ENCODE measurements at places on chromosomes 6 and 20. TPM values are rescaled to one million over a fixed set of nuclear protein-coding genes. Genes with fewer than 3 reads are reported as not detected.
A peak's percentile ranks its signal among the peaks of the same experiment; 100 is the strongest.

The AK9 gene
- 1.6 TPM for total RNA-seq

The LGSN gene
- 0.10 TPM for total RNA-seq

The GHRH gene
- not detected for total RNA-seq

The CD83 gene
- total RNA-seq = 5.4 TPM

- DNase-seq = peak; percentile 50
Measured at GRCh38 chr6:115896538-115897129, 164.1 kb downstream of the FRK start.

DNA sequence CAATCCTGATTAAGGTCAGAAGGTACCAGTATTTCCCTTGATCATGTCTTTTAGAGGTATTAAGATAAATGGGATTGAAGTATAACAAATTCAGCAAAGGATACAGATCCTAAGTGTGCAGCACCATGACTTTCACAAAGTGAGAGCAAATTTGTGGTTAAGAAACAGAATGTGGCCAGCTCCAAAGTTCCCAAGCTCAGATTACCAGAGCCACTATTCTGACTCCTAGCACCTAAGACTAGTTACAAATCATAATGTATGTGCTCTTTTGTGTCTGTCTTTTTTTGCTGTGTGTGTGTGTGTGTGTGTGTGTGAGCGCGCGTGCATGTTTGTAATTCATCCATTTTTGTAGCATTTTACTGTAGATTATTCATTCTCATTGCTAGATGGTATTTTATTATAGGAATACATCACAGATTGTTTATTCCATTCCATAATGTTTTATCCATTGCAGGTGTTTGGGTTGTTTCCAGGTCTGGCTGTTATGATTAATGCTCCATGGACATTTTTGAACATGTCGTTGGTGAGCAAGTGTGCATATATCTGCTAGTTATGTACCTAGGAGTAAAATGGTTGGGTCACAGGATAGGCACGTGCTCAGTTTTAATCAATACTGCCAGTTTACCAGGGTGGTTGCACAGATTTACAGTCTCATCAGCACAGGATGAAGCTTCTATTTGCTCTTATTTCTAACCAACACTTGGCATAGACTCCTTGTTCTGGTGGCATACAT is 314.0 kb upstream of the JAG1 start:
- peak; percentile 31 for DNase-seq

DNA sequence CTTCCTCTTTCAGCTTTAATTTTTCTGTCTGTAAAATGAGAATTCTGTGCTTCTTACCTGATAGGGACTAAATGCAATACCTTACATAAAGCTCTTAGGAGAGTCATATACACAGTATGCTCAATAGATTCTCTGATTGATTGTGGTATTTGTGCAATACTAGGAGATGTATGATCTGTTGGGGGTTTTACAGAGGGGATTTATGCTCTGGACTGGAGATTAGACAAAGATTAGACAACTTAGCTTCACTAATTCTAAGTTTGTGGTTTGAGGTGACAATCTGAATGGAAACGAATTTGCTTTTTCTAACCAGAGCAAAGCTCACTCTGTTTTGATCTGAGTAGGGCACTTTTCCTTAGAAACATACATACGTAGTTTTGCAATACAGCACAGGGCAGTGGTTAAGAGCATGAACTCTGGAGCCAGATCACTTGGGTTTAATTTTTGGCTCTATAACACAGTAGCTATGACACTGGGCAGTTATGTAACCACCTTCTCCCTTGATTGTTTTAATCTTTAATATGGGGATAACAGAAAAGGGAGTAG is 126.2 kb downstream of the RNF144B start:
- no peak for DNase-seq

DNA sequence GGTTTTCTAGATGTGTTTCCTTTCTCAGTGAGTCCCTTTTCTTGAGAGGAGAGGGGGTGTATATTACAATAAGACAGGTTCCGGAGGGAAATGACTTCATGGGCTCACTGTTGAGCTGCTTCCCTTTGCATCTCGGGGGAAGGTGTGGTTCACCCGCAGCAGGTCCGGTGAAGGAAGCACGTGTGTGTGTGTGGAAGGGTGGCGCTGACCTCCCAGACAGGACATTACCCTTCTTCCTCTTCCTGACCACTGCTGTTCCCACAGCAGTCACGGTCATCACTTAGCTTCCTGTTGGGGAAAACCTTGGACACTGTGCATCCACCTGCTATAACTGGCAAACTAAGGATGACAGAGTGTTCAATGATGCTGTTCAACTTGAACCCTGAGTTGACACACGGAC is 83.6 kb downstream of the PLEKHG1 start:
- DNase-seq = no peak
